ENCODE measurements at places on chromosomes 2 and 18. TPM values are rescaled to one million over a fixed set of nuclear protein-coding genes. Genes with fewer than 3 reads are reported as not detected.

- H3K27me3 ChIP-seq, result no peaks in the 10 kb centered on the region
- H3K4me3 ChIP-seq, result no peak overlapping the region
- no peaks in the 10 kb centered on the region for H3K36me3 ChIP-seq
- no peak overlapping the region for H3K27ac ChIP-seq
- no peaks in the 10 kb centered on the region for H3K4me1 ChIP-seq
These were observed 82.4 kb downstream of the TTC32 start for GRCh38 chr2:19819097-19820065.

Gene MAP3K19
- total RNA-seq, result not detected

DNA sequence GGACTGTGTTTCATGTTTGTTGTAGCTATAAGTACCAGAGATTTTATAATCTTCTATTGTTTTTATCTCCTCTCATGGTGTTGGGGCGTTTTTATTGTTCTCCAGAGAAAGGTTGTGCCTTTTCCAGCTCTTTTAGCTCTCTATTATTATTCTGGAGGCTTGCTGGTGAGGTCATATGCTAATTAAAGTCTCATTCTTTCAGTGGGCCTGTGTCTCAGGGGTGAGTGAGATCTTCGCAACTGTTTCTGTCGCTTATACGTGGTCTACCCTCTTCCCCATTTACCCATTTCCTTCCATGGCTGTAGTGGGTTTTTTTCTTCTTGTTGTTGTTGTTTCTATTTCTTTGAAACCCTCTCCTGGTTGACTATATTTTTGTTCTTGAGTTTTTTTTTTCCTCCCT, 584.9 kb downstream of the TMEM182 start:
- no peak for DNase-seq
- H3K4me3 ChIP-seq, result no peak overlapping the region
- H3K27me3 ChIP-seq, result no peaks in the 10 kb centered on the region

DNA sequence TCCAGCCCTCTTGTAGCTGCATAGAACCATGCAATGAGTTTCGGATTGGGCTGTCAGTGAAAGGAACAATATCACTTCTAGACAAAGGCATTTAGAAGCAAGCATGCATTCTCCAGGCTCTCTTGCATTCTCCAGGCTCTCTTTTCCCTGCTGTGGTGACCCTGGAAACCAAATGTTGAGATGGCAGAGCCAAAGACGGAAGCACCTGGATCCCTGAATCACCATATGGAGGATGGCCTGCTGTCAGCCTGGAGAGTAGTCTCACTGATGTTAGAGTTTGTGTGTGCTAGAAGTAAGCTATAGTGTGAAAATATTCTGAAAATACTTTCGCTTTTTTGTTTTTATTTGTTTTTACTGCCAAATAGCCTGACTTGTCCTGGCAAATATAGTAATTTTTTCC, 203.9 kb downstream of the C1D start:
- no peaks in the 10 kb centered on the region for H3K27me3 ChIP-seq
- no peak for DNase-seq
- H3K4me1 ChIP-seq, result no peaks in the 10 kb centered on the region
- H3K27ac ChIP-seq, result no peak overlapping the region
- H3K4me3 ChIP-seq, result no peak overlapping the region

Gene UGT1A10
- not detected for total RNA-seq

GRCh38 chr2:95377216-95378123, 25.0 kb upstream of the FAHD2A start:
- no peak overlapping the region for H3K27ac ChIP-seq
- H3K4me3 ChIP-seq, result no peak overlapping the region
- no peak for DNase-seq
- H3K36me3 ChIP-seq, result no peaks in the 10 kb centered on the region
- no peaks in the 10 kb centered on the region for H3K4me1 ChIP-seq
- H3K27me3 ChIP-seq, result no peaks in the 10 kb centered on the region

Gene BMP10
- not detected for total RNA-seq

Gene RGPD4
- total RNA-seq, result 0.09 TPM

Gene KLHL41
- 0.25 TPM for total RNA-seq

- no peaks in the 10 kb centered on the region for H3K27me3 ChIP-seq
- no peak overlapping the region for H3K27ac ChIP-seq
- H3K36me3 ChIP-seq, result peaks cover 28% of the 10 kb centered on the region
These were observed 12.1 kb downstream of the RNF149 start for GRCh38 chr2:101296371-101296770.

- H3K4me3 ChIP-seq, result no peak overlapping the region
- DNase-seq, result no peak
- H3K36me3 ChIP-seq, result no peaks in the 10 kb centered on the region
These were observed 133.6 kb upstream of the ERBB4 start for GRCh38 chr2:212672186-212672585.

- H3K27me3 ChIP-seq, result no peaks in the 10 kb centered on the region
- no peaks in the 10 kb centered on the region for H3K36me3 ChIP-seq
- H3K4me3 ChIP-seq, result no peak overlapping the region
- no peak overlapping the region for H3K27ac ChIP-seq
- no peak for DNase-seq
- no peaks in the 10 kb centered on the region for H3K4me1 ChIP-seq
These were observed 223.4 kb upstream of the RND3 start for GRCh38 chr2:150710916-150711315.

Gene UBE2E3
- 25.0 TPM for total RNA-seq

Gene GPR39
- total RNA-seq, result not detected

DNA sequence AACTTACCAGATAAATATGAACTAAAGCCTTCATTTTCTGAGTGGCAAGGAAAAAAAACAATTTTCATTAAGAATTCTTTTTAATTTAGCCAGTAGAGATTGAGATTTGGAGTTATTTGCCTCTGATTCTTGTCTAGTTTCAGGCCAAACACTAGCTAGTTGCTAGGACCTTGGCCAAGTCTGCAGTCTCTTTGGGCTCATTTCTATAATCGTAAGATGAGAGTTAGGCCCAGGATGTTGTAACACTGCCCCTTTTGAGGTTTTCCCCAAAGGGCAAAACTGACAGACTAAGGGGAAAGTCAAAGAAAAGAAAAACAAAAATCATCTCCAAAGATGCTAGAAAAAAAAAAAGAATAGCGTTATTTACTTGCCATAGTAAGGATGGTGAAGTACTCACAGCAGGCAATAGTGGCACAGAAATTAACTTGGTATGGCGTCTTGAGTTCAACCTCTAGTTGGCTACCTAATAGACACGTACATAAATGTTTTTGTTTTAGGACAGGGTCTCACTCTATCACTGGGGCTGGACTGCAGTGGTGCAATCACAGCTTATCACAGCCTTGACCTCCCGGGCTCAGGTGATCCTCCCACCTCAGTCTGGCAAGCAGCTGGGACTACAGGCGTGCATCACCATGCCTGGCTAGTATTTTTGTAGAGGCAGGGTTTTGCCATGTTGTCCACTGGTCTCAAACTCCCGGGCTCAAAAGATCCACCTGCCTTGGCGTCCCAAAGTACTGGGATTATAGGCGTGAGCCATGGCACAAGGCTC, 23.0 kb upstream of the ADAM17 start:
- DNase-seq, result no peak
- no peak overlapping the region for H3K4me3 ChIP-seq
- H3K4me1 ChIP-seq, result no peaks in the 10 kb centered on the region
- H3K36me3 ChIP-seq, result peaks cover 4% of the 10 kb centered on the region
- no peaks in the 10 kb centered on the region for H3K27me3 ChIP-seq

- H3K27ac ChIP-seq, result no peak overlapping the region
- no peak for DNase-seq
- H3K27me3 ChIP-seq, result no peaks in the 10 kb centered on the region
- H3K4me1 ChIP-seq, result no peaks in the 10 kb centered on the region
- H3K36me3 ChIP-seq, result no peaks in the 10 kb centered on the region
These were observed 53.5 kb upstream of the GALNT13 start for GRCh38 chr2:153818242-153818641.

DNA sequence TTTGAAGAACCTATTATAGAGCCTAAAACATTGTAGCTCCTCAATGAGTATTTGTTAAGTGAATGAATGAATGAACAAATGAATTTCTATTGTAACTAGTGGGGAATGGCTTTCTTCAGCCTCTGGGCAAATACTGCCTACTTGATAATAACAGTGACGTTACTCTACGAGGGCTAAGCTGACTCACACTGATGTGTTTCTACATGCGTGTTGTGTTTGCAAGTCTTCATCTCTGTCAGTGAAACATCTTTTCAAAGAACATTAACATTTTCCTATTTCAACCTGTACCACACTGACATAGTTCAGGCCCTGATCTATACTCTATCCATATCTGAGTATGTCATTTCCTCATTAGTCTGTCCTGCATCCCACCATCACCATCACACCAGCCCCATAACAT, 319.9 kb upstream of the ACVR2A start:
- H3K27me3 ChIP-seq, result no peaks in the 10 kb centered on the region
- DNase-seq, result no peak
- H3K27ac ChIP-seq, result no peak overlapping the region
- H3K4me3 ChIP-seq, result no peak overlapping the region
- peaks cover 16% of the 10 kb centered on the region for H3K4me1 ChIP-seq
- H3K36me3 ChIP-seq, result no peaks in the 10 kb centered on the region

GRCh38 chr2:218482651-218483050, 63.7 kb downstream of the VIL1 start:
- H3K27me3 ChIP-seq, result no peaks in the 10 kb centered on the region
- no peak overlapping the region for H3K4me3 ChIP-seq

DNA sequence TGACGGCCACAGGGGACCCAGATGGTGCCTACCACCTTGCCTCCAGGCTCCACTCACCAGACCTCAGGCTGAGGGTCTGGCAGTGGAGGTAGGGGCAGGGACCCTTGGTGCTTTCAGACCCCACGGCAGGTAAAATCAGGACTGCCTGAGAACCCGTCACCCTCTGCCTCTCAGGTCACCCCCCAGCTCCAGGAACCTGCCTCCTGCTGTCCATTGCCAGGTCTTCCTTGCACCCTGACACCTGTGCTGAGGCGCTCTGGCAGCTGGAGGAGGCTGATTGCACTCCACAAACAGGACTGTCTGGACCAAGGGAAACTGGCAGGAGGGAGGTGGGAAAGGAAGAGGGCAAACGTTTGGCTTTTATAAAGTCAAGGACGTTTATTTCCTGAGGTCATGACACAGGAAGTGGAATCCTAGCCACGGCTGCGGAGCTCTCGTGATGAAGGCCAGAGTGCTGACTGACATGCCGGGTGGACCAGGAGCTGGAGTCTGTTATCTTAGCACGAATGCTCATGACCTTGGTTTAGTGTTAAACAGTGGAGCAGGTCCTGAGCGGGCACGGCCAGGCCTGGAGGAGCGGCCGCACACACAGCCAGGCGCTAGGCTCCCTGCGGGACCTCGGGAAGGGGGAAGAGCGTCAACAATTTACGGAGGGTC, 40.5 kb downstream of the ANO7 start:
- H3K4me1 ChIP-seq, result no peaks in the 10 kb centered on the region
- H3K4me3 ChIP-seq, result no peak overlapping the region
- H3K27me3 ChIP-seq, result no peaks in the 10 kb centered on the region
- H3K36me3 ChIP-seq, result peaks cover 39% of the 10 kb centered on the region

Gene IL1RL1
- total RNA-seq, result 0.26 TPM

- no peaks in the 10 kb centered on the region for H3K27me3 ChIP-seq
- H3K4me3 ChIP-seq, result peak within 1 kb of the TSS; percentile 97
- H3K4me1 ChIP-seq, result peaks cover 18% of the 10 kb centered on the region
These were observed at the start of gene C2orf15 for GRCh38 chr2:99141110-99142108. Gene C2orf15, plus strand, starts transcription at chr2:99141707. Its CDS starts 8,852 bp downstream, at chr2:99150559.

DNA sequence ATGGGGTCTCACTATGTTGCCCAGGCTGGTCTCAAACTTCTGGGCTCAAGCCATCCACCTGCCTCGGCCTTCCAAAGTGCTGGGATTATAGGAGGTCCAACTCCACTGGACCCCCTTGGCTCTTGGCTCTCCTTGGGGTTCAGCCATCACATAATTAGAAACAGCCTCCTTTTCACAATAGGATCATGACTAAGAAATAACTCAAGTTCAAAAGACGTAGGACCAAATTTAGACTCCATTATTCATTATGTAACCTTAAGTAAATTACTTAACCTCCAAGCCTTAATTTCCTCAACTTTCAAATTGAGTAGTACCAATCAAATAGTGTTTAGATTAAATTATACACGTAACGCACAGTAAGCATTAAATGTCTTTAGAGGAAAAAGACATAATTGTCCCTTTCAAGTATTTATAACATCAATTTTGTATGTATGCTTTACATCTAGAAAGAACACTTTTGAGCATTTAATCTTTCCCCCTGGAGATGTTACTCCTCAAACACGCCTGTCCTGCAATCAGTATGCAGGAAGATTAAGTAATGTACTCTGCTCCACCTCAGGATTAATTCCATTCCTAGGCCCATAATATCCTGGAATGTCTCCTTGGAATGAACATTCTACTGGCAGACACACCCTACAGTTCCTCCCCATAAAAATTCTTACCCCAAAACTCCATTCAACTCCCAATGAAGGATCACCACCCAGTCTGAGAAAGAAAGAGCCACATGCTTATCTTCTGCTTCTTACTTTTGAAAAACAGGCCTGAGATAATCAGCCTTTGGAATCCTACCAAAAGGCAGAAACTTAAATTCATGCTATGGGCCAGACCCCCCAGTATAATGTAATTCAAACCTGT, 49.1 kb downstream of the COBLL1 start:
- H3K4me3 ChIP-seq, result no peak overlapping the region
- H3K27ac ChIP-seq, result no peak overlapping the region
- no peaks in the 10 kb centered on the region for H3K4me1 ChIP-seq
- DNase-seq, result no peak

Gene TLX2
- total RNA-seq, result 0.52 TPM

- no peak overlapping the region for H3K4me3 ChIP-seq
- H3K27ac ChIP-seq, result no peak overlapping the region
- no peaks in the 10 kb centered on the region for H3K27me3 ChIP-seq
- no peak for DNase-seq
- H3K36me3 ChIP-seq, result peaks cover 23% of the 10 kb centered on the region
These were observed 46.4 kb upstream of the STON1 start for GRCh38 chr2:48483506-48483905.

GRCh38 chr18:24227977-24228666, 89.3 kb downstream of the CABYR start:
- H3K27ac ChIP-seq, result no peak overlapping the region
- no peaks in the 10 kb centered on the region for H3K36me3 ChIP-seq
- H3K4me1 ChIP-seq, result no peaks in the 10 kb centered on the region
- H3K27me3 ChIP-seq, result no peaks in the 10 kb centered on the region

GRCh38 chr2:191846515-191847476, at the start of gene CAVIN2:
Gene CAVIN2, minus strand, starts transcription at chr2:191847088. Its CDS starts 163 bp downstream, at chr2:191846925.
- no peak for DNase-seq
- no peak within 1 kb of the TSS for H3K4me3 ChIP-seq
- no peaks in the 10 kb centered on the region for H3K36me3 ChIP-seq
- no peaks in the 10 kb centered on the region for H3K4me1 ChIP-seq

DNA sequence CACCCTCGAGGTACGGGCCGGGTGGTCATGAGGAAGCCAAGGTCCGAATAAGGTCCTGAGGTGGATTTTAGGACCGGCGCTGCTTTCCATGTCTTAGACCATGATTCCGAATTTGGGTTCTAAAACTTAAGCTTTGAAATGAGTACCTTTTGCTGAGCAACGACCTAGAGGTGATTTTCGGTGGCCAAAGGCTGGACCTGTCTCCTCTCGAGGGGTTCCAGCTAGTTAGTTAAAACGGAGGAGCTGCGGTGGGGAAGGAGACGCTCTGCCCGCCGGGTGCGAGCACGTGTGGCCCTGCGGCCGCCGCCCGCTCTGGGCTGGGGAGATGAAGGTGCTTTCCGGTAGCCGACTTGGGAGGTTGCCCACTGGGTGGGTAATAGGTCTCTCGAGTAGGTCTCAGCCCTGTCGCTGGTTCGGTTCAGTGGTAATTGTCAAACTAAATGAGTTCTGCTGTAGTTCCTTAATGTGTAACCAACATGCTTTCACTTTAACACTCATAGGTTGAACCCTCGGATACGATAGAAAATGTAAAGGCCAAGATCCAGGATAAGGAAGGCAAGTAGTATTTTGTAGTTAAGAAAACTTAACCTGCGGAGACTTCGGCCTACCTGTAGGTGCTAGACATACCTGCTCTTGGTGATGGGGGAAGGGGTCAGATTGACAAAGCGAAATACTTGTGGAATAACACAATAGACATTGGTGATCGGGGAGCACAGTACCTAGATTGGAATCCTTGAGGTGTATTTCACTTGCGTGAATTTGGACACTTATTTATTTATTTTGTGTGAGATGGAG, 572 bp downstream of the RPS27A start:
- H3K36me3 ChIP-seq, result peaks cover 31% of the 10 kb centered on the region
- DNase-seq, result peak; percentile 71
- H3K4me1 ChIP-seq, result peaks cover 44% of the 10 kb centered on the region
- H3K4me3 ChIP-seq, result peak overlapping the region; percentile 82
